ENCODE measurements at places on chromosomes 4 and X.

DNA sequence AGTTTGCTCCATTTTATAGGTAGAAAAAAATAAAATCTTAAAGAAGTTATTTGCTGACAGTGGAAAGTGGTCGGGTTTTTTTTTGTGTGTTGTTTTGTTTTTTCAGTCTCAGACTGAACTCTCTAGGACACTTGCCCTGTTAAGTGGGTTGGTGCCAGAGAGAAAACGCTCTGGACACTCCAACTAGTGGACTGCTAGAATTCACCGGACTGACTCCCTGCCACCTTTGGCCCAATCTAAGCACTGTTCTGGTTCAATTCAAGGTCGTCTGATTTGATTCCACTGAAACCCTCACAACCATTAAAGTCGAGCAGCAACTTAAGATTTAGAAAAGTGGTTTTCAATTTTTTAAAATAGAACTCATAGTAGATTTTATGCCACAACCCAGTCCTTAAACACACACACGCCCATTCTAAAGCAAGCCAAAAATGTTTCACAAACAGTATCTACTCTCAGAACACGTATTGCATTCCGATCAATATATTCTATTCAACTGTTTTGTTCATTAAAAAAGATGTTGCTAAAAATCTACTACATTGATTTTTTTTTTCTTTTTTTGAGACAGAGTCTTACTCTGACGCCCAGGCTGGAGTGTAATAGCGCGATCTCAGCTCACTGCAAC is 27.3 kb downstream of the RWDD4 start:
- no peak for DNase-seq

DNA sequence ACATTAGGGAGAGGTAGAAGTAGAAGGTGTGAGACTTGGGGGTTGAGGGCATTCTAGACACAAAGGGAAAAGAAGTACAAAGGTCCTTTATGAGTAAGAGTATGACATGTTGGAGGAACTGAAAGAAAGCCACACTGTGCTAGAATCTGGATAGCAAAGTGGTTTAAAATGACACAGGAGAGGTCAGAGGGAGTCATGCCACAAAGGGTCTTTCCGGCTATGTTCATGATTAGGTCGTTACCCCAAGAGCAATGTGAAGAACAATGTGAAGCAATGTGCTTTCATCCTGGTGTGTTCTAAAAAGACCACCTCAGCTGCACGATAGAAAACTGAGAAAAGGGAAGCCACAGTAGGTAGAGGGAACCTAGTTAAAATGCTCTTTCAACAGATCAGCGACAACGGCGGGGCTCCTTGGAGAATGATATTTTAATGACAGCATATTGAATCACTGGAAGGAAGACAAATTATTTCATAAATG is 29.2 kb downstream of the SMIM14 start:
- DNase-seq, result no peak

GRCh38 chr4:123121241-123121907 is 199.0 kb upstream of the NUDT6 start:
- DNase-seq, result no peak

DNA sequence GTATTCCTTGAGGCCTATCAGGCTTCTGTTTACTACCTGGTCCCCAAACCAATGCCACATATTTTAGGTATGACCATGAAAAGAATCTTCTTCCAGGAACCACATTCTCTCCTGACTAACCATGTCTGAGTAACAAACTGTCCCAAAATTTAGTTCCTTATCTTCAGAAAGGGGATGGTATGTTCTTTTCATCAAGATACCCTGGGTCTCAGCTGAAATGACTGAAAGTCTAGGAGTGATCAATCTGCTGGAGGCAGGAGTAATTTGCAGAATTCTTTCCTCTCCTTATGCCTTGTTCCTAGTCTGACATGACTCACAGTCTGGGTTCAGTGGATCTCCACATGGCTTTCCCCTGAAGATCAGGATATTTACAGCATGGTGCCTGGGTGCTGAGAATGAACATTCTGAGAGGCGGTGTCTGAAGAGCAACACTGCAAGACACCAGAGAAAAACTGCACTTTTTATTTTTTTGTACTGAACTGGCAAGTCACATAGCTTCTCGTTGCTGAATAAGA is 665.5 kb downstream of the TLL1 start:
- no peak for DNase-seq

- peak; percentile 44 for DNase-seq
Measured at GRCh38 chr4:163748449-163748848, 254.0 kb downstream of the TMA16 start.

- DNase-seq, result no peak
Measured at GRCh38 chr4:80171251-80171650, 26.1 kb upstream of the PRDM8 start.

DNA sequence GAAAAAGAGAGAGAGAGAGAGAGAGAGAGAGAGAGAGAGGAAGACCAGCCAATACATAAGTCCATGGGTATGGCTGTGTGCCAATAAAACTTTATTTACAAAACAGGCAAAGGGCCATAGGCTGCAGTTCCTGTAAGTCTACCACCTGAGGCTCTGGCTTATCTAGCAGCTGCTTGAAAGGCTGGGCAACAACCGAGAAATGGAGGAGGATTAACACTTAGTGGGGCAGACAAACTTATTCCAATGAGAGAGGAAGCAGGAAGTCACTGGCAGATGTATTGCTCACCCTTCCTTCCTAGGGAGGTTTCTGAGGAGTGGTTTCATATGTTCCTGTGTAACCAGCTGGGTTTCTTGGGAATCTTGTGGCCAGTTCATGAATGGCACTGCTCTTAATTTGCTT is 4.7 kb upstream of the GPR143 start:
- DNase-seq, result no peak

Measured in T1000 (cell line).